ENCODE measurements at places on chromosomes 4 and X.

- no peak for DNase-seq
Measured at GRCh38 chr4:8910100-8910821, 38.6 kb upstream of the HMX1 start.

GRCh38 chr4:141912831-141913230, 276.4 kb downstream of the IL15 start:
- no peak for DNase-seq

GRCh38 chrX:80812176-80812575, 2.5 kb upstream of the BRWD3 start:
- DNase-seq = peak; percentile 5

DNA sequence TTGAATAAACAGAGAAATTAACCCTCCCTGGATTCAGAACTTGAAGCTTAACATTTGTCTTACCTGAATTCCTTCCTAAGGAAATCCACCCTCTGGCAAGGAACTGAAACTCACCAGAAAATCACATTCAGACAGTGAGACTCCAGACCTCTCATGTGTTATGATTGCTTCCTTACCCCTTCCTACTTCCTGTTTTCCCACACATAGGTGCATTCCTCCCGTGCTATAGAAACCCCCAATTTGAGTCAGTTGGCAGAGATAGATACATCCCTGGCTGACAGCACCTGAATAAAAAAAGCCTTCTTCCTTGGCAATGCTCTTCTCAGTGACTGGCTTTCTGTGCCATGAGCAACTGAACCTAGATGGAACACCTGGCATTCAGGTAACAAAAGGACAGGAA, 157.0 kb upstream of the SMIM31 start:
- DNase-seq = no peak

GRCh38 chrX:56281789-56282188, 49.6 kb downstream of the KLF8 start:
- no peak for DNase-seq

- no peak for DNase-seq
Measured at GRCh38 chrX:37926700-37927099, 79.3 kb upstream of the DYNLT3 start.

DNA sequence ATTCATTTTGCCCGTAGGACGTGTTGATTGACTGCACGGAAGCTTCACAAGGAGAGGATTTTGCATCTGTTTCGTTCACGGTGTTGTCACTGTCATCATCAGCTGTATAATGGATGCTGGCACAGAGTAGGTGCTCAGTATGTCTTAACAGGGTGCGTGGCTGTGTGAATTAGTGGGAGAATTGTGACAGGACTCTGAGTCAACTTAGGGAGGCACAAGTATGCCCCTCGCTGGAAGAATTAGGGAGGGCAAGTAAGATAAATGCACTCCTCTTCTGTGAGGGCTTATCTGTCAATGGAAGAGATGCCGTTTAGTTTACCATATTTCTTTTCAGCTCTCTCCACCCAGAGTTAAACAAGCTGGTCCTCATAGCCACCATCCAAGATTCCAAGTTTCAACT, 107.2 kb downstream of the TRIML1 start:
- DNase-seq = no peak

DNA sequence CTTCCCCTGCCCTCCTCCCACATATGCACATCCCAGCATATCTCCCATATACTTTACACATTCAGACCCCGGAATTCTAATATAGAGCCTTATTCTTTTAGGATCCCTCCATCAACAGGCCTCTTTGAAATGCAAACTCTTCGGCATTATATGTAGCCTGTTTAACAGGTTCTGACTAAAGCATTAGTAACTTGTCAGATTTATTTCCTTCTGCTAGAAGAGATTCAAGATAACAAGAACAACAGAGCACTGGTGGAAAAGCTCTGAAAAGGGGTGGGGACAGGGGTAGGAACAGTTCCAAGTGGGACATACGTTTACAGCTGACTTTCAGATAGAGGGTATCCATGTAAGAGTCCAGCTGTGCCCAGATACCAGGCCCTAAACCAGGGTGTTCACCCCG, 31.7 kb upstream of the PRPS1 start:
- DNase-seq = no peak

- no peak for DNase-seq
Measured at GRCh38 chr4:26325191-26325590, 4.4 kb downstream of the RBPJ start.

All from T-helper 17 cell (primary cell).